Psoas muscle (tissue), 8 donors: ENCODE measurements at places on chromosomes 2 and 18. TPM values are rescaled to one million over a fixed set of nuclear protein-coding genes. Genes with fewer than 3 reads are reported as not detected.

Gene TCF23
- total RNA-seq: 0.63 TPM

Gene L3MBTL4
- total RNA-seq: 0.54 TPM

Gene IL18RAP
- total RNA-seq: 0.38 TPM

Gene KHK
- 4.5 TPM for total RNA-seq

Gene RUFY4
- not detected for total RNA-seq

DNA sequence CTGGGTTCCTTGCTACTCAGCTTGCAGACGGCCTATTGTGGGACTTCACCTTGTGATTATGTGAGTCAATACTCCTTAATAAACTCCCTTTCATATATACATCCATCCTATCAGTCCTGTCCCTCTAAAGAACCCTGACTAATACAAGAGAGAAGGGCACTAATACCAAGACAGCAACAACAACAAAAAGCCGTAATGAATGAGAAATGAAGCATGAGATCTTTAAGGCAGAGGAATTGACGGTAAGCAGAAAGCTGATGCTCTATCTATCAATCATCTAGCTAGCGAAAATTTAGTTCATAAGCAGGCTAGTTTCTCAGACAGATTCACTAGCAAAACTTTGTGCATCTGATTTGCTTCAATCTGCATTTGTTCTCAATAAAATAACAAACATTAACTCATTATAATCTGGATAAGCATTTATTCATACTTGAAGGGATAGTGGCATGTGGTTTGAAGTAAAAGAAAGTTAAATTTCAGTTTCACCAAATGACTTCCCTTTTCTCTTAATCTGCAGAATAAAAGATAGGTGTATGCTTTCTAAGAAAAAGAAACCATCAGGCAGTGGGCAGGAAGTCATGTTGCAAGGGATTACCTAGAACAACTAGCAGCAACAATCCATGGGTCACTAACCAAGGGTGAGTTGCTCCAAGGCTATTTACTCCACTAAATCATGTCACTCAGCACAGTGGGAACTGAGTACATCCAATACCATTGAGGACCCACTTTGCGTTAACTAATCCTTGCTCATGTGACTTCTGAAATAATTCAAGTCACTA, 376.5 kb downstream of the TMEM182 start:
- H3K4me3 ChIP-seq: no peak overlapping the region
- DNase-seq: no peak
- no peak overlapping the region for H3K27ac ChIP-seq
- H3K27me3 ChIP-seq: no peaks in the 10 kb centered on the region
- no peaks in the 10 kb centered on the region for H3K4me1 ChIP-seq

- no peak for DNase-seq
- no peak overlapping the region for H3K4me3 ChIP-seq
- no peaks in the 10 kb centered on the region for H3K36me3 ChIP-seq
- H3K4me1 ChIP-seq: no peaks in the 10 kb centered on the region
- H3K27me3 ChIP-seq: no peaks in the 10 kb centered on the region
Observed at GRCh38 chr18:30343090-30343489, 699.5 kb downstream of the DSC3 start.

- H3K27ac ChIP-seq: no peak overlapping the region
- no peak overlapping the region for H3K4me3 ChIP-seq
- H3K27me3 ChIP-seq: no peaks in the 10 kb centered on the region
- DNase-seq: no peak
- no peaks in the 10 kb centered on the region for H3K4me1 ChIP-seq
Observed at GRCh38 chr2:134406736-134407135, 152.9 kb downstream of the MGAT5 start.

DNA sequence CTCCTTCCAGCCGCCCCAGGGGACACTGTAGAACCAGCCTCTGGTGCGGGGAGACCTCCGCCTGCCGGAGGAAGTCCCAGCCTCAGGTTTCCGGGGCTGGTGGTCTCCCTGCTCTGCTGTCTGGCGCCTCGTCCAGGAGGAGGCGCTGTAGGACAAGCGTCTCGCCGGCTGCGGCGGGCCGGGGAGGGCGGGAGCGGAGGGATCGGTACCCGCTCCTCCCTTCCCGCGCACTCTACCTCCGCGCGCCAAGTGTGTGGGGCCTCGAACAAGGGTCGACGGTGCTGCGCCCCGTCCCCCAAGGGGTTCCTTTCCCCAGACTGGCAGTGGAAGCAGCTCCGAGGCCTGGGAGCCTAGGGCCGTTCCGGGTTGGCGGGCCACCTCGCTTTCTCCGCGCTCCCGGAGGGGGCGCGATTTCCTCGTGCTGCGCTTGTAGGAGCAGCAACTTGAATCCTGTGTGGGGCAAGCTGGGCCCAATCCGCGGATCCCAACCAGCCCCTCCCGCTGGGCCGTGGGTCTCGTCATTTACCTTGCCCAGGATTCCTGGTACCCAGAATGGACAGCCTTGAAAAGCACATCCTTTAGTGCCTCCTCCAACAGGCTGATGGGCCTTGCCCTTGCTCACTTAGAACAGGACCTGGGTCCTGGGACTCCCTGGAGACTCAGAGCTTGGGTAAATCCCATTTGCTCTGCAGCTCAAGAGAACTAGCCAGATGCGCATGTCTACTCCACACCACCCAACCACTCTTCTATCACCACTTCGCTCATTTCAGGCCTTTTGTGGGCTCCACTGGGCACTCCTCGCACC, 10.6 kb upstream of the HOXD4 start:
- DNase-seq: peak; percentile 89
- H3K4me3 ChIP-seq: peak overlapping the region; percentile 89
- no peaks in the 10 kb centered on the region for H3K27me3 ChIP-seq
- no peaks in the 10 kb centered on the region for H3K36me3 ChIP-seq
- peak overlapping the region; percentile 93 for H3K27ac ChIP-seq
- peaks cover 18% of the 10 kb centered on the region for H3K4me1 ChIP-seq

GRCh38 chr2:233053928-233054784, 6.0 kb upstream of the INPP5D start:
- H3K4me3 ChIP-seq: no peak overlapping the region
- H3K27ac ChIP-seq: no peak overlapping the region
- H3K4me1 ChIP-seq: no peaks in the 10 kb centered on the region
- no peaks in the 10 kb centered on the region for H3K27me3 ChIP-seq
- H3K36me3 ChIP-seq: no peaks in the 10 kb centered on the region

DNA sequence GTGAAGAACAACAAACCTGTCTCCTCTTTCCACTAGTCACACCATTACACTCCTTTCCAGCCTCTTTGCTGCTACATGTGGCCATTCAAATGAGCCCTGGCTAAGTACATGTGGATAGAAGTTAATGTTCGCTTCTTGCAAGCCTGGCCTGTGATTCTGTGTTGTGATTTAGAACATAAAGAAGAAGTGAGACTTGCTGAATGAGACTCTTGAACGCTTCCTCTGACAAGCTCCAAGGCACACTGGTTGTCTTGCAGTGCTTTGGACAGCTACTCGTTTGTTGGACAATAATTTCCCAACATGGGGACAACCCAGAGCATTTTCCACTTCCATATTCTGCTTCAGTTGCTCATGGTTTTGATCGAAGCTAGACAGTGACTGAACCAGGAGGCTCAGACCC, 57.3 kb downstream of the CCDC74A start:
- no peaks in the 10 kb centered on the region for H3K4me1 ChIP-seq
- no peak for DNase-seq

- H3K27me3 ChIP-seq: no peaks in the 10 kb centered on the region
- no peak for DNase-seq
- no peaks in the 10 kb centered on the region for H3K4me1 ChIP-seq
- H3K36me3 ChIP-seq: no peaks in the 10 kb centered on the region
Observed at GRCh38 chr2:240428245-240428644, 7.2 kb upstream of the GPC1 start.

DNA sequence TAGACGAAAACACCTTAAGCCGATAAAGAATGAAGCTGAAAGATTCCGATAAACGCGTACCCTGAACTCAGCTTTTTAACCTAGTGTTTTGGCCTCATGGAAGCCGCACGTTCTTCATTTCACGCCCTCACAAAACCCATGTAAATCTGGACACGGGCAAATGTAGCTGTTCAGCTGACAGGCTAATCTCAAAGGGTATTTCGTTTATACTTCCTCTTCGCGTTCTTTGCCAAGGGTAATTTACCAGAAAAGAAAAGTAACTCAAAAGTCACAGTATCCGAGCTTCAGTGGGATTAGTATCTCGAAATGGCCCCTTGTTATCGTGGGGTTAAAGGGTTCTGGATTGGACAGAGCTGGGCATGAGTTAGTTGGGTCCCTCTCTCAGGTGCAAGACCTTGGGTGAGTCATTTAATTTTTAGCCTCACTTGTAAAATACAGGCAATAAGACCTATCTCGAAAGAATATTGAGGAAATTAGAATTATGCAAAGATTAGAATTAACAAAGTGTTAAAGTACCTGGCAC, 22.0 kb upstream of the STPG4 start:
- DNase-seq: no peak
- H3K4me3 ChIP-seq: peak overlapping the region; percentile 91
- peaks cover 17% of the 10 kb centered on the region for H3K4me1 ChIP-seq
- H3K36me3 ChIP-seq: no peaks in the 10 kb centered on the region

DNA sequence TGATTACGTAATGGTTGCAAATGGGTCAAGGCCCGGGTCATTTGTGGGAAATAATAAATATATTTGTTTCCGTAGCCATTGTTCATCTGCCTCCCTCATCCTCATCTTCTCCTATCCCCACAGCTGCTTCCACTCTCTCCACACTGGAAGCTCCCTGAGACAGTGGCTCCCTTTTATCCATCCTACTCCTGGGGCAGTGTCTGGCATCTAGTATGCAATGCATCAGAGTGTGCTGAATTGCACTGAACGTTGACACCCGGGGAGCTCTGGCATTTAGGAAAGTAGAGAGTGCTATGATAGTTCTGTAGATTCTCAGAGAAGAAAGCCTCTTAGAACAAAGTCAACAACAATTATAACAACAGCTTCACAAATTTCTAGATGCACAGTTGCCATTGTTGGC, 45.5 kb upstream of the NAB1 start:
- no peaks in the 10 kb centered on the region for H3K27me3 ChIP-seq
- H3K4me1 ChIP-seq: no peaks in the 10 kb centered on the region
- H3K4me3 ChIP-seq: no peak overlapping the region
- H3K27ac ChIP-seq: no peak overlapping the region

- H3K4me3 ChIP-seq: no peak overlapping the region
- H3K27ac ChIP-seq: no peak overlapping the region
- no peaks in the 10 kb centered on the region for H3K27me3 ChIP-seq
- H3K36me3 ChIP-seq: no peaks in the 10 kb centered on the region
- no peak for DNase-seq
Observed at GRCh38 chr2:25402477-25402876, 60.8 kb upstream of the DNMT3A start.

DNA sequence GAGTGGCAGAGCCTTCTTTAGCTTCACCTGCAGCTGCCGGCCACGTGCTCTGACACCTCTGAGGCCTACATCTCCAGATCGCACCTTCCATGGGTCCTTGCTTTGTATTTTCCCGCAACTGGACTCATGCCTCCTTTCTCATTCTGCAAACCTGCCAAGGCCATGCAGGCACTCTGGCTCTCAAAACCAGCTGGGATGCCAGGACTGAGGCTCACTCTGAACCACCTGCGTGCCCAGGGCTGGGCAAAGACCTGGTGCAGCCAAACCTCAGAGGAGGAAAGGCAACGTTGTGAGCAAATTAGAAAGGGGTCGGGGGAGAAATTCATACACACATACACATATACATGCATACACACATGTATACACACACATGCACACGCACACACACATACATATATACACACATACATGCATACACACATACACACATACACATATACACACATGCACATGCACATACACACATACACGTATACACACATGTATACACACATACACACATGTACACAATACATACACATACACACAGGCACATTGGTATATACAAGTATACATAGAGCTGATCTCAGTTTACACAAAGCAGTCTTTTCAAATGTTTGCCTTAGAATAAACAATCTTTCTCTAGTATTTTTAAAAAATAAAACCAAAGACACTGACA, 125.2 kb downstream of the RTP5 start:
- no peak overlapping the region for H3K27ac ChIP-seq
- no peaks in the 10 kb centered on the region for H3K27me3 ChIP-seq
- no peaks in the 10 kb centered on the region for H3K36me3 ChIP-seq
- no peak overlapping the region for H3K4me3 ChIP-seq
- H3K4me1 ChIP-seq: no peaks in the 10 kb centered on the region

DNA sequence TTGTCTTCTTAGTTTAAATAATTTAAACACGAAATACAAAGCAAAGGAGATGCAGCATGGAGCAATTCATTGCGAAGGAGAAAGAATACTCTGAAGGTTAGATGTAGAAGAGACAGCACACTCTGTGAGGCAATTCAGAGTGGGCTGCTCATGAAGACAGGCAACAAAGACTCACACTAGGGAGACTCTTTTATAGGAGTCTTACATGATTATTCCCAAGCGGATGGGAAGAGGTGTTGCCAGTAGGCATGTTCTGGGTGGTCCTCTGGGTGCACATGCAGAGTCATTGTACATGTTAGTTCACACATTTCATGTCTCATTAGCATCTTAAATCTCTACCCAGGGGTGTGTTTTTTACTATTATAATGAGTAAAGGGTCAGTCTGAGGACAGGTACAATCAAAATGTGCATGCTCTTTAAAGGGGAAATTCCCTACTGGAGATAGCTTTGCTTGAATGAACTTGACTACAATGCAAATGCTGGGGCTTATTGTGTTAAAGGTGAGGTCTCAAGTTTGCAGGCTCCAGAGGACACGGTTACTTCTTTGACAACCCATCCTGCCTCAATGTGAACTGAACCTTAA, 275.5 kb downstream of the CDH19 start:
- no peaks in the 10 kb centered on the region for H3K4me1 ChIP-seq
- no peak overlapping the region for H3K4me3 ChIP-seq
- no peak overlapping the region for H3K27ac ChIP-seq
- no peaks in the 10 kb centered on the region for H3K27me3 ChIP-seq
- H3K36me3 ChIP-seq: no peaks in the 10 kb centered on the region

DNA sequence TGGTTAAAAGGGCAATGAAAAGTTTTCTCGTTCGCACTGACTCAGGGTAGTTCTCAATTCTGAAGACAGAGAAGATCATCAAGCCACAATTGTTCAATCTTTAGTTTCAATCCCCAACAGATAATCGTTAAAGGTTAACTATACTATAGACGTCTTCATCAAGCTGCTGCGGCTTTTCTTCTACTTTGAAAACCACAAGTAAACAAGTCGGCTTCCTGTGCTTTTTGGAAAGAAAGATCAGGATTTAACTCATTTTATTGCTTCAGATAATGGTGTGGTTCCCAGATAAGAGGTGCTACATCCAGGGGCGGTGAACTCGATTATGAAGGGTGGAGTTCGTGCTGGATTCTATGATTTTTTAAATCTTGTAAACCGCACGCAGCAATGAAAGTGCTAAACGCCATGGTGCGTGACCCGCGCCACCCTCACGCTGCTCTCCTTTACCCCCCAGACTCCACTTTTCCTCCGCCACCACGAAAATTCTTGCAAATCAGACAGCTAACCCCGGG, 545 bp upstream of the CDCA7 start:
- no peak for DNase-seq
- peak overlapping the region; percentile 87 for H3K27ac ChIP-seq
- H3K4me1 ChIP-seq: peaks cover 12% of the 10 kb centered on the region
- H3K4me3 ChIP-seq: peak overlapping the region; percentile 96

GRCh38 chr18:56139372-56139771, 499.0 kb downstream of the TXNL1 start:
- peak; percentile 64 for DNase-seq
- H3K4me1 ChIP-seq: no peaks in the 10 kb centered on the region
- no peaks in the 10 kb centered on the region for H3K27me3 ChIP-seq
- H3K27ac ChIP-seq: no peak overlapping the region
- no peaks in the 10 kb centered on the region for H3K36me3 ChIP-seq
